NCI-H526 (cell line): ENCODE measurements at places on chromosomes 5 and 9.

DNA sequence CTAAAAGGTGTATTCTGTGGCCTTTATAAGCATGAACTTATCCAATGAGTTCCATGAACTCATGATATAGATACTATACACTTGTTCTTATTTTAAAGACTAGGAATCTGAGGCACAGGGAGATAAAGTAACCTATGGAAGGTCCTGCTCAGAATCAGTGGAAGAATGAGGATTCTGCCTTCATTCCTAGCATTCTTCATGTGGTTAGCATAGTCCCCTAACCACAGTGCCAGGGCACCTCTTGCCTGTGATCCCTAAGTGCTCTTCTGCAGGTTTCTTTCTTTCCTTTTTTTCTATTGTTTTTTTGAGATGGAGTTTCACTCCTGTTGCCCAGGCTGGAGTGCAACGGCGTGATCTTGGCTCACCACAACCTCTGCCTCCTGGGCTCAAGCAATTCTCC, 174.1 kb downstream of the C9orf152 start:
- DNase-seq, result no peak

DNA sequence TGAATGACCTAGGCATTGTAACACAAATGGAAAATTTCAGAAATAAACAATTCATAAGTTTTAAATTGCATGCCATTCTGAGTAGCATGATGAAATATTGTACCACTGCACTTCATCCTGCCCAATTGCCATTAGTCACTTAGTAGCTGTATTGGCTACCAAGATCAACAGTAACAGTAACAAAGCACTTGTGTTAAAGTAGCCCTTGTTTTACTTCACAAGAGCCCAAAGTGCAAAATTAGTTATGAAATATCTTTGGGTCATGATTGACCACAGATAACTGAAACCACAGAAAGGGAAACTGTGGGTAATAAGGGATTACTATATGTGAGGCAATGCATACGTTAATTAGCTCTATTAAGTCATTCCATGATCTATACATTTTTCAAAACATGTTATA, 33.3 kb upstream of the RORB start:
- DNase-seq, result no peak

GRCh38 chr5:149757956-149758355, 27.8 kb downstream of the PPARGC1B start:
- no peak for DNase-seq

DNA sequence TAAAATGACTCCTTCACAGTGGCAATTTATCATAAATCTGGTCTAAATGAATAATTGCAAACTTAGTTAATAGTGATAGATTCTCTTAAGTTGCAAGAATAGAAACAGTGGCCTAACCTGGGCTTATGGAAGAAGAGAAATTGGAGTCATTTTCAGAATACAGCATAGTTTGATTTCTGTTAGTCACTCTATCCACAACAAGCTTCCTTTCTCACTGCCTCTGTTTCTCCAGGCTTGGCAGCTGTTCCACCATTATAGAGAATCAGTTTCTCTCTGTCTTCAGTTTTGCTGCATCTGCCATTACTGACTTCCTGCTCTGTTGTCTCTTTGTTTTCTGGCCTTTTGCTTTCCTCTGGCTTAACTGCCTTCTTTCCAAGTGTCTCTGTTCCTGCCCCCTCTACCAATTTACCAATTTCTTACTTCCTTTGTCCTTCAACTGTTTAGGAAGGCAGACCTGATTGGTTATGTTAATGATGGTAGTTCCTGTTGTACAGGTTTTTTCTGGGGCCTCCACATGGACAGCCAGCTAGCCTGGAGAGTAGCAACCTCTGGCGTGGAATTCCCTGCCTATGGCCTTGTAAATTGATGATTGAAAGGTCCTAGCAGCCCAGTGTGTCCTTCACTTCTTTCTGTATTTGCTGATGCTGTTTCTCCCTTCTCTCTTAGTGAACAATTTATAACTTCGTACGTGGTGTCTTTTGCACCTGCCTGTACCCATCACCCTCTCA, 75.9 kb upstream of the RASGRF2 start:
- no peak for DNase-seq

DNA sequence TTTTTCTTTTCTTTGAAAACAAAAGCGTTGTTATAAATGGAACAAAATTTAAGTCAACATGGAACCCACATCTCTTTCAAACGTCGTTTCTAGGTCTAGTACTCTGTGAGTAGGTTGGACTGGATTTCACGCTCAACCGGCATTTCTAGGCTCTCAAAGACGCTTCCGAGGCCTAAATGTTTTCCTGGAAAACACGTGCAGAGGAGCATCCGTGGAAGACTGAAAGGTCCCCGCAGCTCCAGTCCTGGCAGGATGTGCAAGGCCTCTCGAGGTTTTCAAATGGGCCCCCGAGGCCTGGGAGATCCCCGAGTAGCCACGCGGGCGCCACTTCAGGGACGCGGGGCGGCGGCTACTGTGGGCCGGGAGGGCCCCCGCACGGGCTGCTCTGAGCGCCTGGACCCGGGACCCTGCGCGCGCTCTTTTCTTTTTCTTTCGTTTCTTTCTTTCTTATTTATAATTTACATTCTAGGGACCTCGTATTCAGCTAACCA, 4.2 kb upstream of the IRX2 start:
- DNase-seq, result no peak

GRCh38 chr9:112535811-112536210, 49.2 kb downstream of the KIAA1958 start:
- DNase-seq, result no peak

DNA sequence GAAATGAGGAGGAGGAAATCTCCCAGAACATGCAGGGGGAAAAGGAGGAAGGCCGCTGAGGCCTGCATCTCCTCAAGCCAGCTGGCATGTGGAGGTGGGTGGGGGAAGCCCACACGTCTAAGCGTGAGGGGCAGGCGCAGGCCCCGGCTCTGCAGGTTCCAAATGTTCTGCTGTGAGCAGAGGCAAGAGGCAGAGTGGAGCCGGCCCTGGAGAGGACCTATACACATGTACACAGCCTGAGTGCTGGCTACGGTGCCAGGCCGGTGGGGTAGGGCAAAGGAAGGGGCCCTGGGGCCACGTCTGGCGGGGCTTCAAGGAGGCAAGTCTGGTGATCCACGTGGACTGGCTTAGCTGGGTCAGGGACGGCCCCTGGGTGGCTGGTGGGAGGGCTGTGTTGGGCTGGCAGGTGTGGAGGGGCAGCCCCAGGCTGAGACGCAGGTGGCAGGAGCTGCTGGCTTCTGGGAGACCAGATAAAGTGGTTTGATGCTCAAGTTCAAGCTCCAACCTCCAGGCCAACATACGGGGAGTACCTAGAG, 26.4 kb downstream of the LPCAT1 start:
- DNase-seq, result no peak
